HFFc6 (cell line): ENCODE measurements at places on chromosomes 1 and 21.

- H3K36me3 ChIP-seq: no peaks in the 10 kb centered on the region
- no peak overlapping the region for H3K4me3 ChIP-seq
- H3K27me3 ChIP-seq: peaks cover 2% of the 10 kb centered on the region
- H3K4me1 ChIP-seq: peaks cover 23% of the 10 kb centered on the region
- DNase-seq: no peak
Observed at GRCh38 chr1:32767156-32767555, 50.0 kb downstream of the YARS1 start.

GRCh38 chr1:206575165-206575893 lies 36.9 kb downstream of the EIF2D start:
- H3K4me1 ChIP-seq: peaks cover 31% of the 10 kb centered on the region
- no peak overlapping the region for H3K4me3 ChIP-seq
- DNase-seq: peak; percentile 53

DNA sequence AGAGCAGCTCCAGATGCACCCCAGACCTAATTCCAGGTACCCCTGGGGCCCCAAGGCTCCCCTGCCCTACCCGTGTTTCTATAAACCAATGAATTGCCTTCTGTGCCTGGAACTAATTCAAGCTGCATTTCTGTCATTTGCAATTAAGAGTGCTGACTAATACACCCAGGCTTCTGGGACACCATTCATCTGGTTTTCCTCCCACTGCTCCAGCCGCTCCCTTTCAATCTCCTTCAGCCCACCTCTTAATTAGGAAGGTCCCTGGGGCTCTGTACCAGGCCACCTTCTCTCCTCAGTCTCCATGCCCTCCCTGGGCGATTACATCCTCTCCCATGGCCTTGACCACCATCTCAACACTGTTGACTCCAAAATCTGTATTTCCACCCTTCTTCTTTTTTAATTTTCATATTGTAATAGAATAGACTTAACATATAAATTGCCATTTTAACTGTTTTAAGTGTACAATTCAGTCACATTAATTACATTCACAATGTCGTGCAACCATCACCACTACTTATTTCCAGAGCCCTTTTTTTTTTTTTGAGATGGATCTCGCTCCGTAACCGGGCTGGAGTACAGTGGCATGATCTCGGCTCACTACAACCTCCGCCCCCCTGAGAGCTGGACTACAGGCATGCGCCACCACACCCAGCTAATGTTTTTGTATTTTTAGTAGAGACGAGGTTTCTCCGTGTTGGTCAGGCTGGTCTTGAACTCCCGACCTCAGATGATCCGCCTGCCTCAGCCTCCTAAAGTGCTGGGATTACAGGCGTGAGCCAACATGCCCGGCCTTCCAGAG lies 9.2 kb upstream of the GJB3 start:
- no peak overlapping the region for H3K4me3 ChIP-seq
- DNase-seq: no peak
- no peak overlapping the region for H3K27ac ChIP-seq
- no peaks in the 10 kb centered on the region for H3K36me3 ChIP-seq

DNA sequence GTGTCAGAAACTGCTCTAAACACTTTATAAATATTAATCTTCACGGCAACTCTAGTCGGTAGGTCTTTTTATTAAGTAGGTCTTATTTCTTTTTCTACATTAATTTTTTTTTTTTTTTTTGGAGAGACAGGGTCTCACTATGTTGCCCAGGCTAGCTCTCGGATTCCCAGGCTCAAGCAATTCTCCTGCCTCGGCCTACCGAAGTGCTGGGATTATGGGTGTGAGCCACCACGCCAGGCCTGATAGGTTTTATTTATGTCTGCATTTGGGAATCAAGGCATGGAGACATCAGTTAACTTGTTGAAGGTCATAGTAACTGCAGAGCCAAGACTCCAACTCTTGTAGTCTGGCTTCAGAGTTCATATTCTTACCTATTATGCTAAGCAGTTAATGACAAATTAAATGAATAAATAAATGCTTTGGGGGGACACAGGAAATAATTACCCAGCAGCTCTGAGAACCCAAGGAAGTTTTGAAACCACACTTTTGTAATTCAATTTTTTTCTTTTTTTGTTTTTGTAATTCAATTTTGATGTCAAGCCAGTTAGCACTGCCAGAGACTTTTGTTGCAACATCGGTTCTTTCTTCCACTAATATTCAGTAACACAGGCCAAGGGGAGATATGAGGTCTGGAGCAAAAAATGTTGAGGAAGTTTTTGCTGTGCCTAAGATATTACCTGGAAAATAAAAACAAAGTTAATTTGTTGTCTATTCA lies 9.4 kb upstream of the UAP1 start:
- H3K27ac ChIP-seq: no peak overlapping the region
- DNase-seq: no peak
- H3K36me3 ChIP-seq: no peaks in the 10 kb centered on the region

DNA sequence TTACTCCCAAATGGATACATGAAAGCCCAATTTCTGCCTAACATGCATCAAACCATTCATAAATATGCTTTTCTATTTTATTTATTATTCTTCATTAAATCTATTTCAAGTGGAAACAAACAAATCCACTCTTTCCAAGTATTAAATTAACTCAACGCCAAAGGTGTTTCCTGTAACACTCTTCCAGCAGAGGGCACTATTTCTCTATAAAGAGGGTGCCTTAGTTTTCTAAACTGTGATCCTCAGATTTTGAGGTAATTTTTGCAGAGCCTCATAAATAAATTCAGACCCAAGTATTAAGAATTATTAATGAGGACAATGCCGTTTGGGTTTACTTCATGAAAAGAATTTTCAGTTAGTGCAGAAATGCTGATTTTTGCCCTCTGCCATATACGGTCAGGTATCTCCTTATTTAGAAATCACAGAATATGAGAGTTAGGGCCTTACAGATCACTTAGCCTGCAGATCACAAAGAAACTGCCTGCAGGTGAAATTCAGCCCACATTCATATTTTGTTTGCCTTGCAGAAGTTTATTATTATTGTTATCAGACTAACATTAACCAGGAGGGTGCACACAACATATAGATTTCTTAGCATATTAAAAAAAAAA lies 40.1 kb upstream of the MYSM1 start:
- no peaks in the 10 kb centered on the region for H3K27me3 ChIP-seq
- no peak overlapping the region for H3K27ac ChIP-seq
- no peak overlapping the region for H3K4me3 ChIP-seq
- peak; percentile 73 for DNase-seq
- H3K36me3 ChIP-seq: no peaks in the 10 kb centered on the region; the same call in 1 of the 2 replicates
- H3K4me1 ChIP-seq: peaks cover 32% of the 10 kb centered on the region

DNA sequence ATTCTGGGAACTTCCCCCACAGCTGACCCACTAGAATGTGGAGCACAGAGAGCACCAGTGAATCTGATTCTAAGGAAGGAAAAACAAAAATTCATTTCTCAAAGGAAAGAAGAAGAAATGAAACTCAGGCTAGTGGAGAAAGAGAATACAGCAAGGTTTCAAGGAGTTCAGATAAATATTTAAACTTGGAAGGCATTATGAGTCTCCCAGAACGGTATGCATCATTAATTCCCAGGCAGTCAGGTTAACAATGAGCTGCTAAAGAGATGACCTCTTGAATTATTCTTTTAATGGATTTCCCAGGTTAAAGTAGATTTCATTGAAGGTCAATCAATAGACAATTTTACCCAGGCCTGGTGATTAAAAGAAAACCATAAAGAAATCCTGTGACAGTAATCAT lies 103.6 kb upstream of the KAZN start:
- H3K27ac ChIP-seq: no peak overlapping the region
- H3K36me3 ChIP-seq: no peaks in the 10 kb centered on the region
- no peak for DNase-seq
- no peak overlapping the region for H3K4me3 ChIP-seq

DNA sequence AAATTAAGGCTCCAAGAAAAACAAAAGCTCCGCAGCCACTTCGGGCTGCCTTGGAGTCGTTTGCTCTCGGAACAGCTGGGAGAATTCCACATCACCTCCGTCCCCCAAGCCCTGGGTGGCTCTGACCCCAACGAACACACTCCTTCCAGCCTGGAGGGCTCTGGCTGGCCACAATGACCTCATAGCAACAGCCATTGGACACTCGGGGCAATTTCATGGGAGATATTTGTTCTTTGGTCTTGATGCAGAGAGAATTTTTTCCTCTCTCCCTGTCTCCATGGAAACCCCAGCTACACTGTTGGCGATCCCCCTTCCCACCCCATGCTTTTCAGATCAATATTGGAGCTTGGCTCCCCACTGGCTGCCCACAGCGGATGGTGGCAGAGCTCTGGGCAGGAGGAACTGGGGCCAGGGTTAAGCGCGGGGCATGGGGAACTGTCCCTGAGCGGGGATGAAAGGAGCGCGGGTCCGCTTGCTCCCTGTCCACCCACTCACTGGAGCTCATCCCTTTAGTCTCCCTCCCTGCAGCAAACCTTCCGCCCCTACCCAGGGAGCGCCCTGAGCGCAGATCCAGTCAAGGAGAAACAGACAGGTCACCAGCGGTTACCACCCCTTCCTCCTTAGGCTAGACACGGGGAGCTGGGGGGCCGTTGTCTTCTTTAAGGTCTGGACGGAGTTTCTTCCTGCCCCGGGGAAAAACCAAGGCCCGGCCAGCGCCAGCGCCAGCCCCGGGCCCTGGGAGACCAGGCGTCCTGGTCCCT lies 1.2 kb downstream of the WNT4 start:
- H3K36me3 ChIP-seq: no peaks in the 10 kb centered on the region
- H3K27ac ChIP-seq: no peak overlapping the region
- DNase-seq: no peak
- H3K27me3 ChIP-seq: peaks cover 37% of the 10 kb centered on the region
- H3K4me3 ChIP-seq: no peak overlapping the region; the same call in 1 of the 2 replicates

DNA sequence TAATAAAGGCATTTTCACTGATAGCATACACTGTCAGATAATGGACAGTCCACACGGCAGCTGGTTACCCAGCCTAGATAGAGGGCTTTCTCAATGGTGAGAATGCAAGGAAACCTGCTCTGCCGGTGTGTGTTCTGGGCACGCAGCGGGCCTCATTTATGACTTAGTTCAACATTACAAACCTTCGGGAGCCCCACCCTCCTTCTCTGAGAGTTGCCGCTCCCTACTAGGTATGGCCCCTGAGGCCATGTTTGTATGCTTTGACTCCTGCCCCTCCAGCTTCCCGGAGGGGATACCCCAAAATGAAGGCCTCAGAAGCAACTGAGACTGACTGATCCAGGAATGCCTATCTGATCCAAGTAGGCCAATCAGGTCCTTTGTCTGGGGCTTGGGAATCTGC lies 17.2 kb upstream of the FABP3 start:
- peaks cover 17% of the 10 kb centered on the region for H3K4me1 ChIP-seq
- no peak for DNase-seq
- peaks cover 7% of the 10 kb centered on the region for H3K27me3 ChIP-seq
- H3K36me3 ChIP-seq: no peaks in the 10 kb centered on the region

DNA sequence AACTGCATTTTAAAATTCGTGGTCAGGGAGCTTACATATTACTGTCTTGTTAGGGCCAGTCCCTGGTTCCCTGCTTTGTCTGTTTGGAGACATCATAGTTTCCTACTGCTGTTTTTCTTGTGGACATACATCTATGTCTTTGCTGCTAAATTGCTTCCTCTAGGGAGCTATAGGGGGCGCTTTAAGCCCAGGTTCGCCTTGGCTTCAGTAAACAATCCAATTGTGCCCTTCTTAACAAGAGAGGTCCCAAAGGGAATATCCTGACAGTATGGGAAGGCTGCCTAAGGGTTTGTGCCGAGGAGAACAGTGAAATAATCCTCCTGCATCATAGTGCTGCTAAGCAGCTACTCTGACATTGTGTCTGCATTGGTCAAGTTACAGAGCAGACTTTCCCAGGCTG lies 112.5 kb downstream of the USH2A start:
- no peaks in the 10 kb centered on the region for H3K36me3 ChIP-seq
- H3K4me3 ChIP-seq: no peak overlapping the region
- peaks cover 1% of the 10 kb centered on the region; the same call in 1 of the 2 replicates for H3K27me3 ChIP-seq
- H3K4me1 ChIP-seq: peaks cover 36% of the 10 kb centered on the region
- no peak overlapping the region for H3K27ac ChIP-seq

DNA sequence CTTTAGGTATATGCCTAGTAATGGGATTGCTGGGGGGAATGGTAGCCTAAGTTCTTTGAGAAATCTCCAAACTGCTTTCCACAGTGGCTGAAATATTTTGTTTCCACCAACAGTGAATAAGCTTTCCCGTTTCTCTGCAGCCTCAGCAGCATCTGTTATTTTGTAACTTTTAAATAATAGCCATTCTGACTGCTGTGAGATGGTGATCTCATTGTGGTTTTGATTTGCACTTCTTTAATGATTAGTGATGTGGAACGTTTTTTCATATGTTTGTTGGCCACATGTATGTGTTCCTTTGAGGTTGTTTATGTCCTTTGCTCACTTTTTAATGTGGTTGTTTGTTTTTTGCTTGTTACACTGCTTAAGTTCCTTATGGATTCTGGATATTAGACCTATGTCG lies 237.4 kb downstream of the CENPF start:
- no peak overlapping the region for H3K4me3 ChIP-seq
- DNase-seq: no peak
- H3K27ac ChIP-seq: no peak overlapping the region; the same call in 1 of the 2 replicates
- peaks cover 18% of the 10 kb centered on the region for H3K36me3 ChIP-seq
- H3K27me3 ChIP-seq: peaks cover 1% of the 10 kb centered on the region
- H3K4me1 ChIP-seq: peaks cover 99% of the 10 kb centered on the region

DNA sequence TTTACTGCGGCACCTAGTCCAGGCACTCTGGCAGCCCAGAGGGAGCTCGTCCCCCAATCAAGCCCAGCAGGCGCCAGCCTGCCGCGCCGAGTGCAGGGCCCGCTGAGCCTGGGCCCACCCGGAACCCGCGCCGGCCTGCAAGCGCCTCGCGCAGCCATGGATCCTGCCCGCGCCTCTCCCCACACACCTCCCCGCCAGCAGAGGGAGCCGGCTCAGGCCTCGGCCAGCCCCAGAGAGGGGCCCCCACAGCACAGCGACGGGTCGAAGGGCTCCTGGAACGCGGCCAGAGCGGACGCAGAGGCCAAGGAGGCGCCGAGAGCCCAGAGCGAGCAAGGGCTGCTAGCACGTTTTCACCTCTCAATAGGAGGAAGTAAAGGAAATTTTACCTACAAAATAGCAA lies 767.0 kb downstream of the MRPL39 start:
- H3K4me1 ChIP-seq: no peaks in the 10 kb centered on the region
- no peak overlapping the region for H3K27ac ChIP-seq
- H3K36me3 ChIP-seq: no peaks in the 10 kb centered on the region
- no peak overlapping the region for H3K4me3 ChIP-seq
- no peaks in the 10 kb centered on the region for H3K27me3 ChIP-seq

DNA sequence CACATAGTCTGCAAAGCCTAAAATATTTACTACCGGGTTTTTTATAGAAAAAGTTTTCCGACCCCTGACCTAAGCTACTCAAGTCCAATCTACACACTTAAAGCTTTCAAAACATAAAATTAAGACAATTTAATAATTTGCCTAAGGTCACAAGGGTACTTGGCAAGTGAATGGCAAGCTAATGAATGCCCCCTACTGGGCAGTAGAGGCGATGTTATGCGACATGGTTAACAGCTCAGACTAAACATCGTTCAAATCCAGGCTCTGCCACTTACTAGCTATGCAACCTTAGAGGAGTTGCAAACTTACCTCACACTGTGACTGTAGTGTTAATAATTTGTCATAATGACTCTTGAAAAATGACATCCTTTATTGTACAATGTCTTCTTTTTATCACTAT lies 317.2 kb upstream of the NFIA start:
- H3K27me3 ChIP-seq: no peaks in the 10 kb centered on the region
- H3K27ac ChIP-seq: no peak overlapping the region
- H3K4me1 ChIP-seq: no peaks in the 10 kb centered on the region
- no peak for DNase-seq

GRCh38 chr1:32393832-32394140 lies 455 bp downstream of the BSDC1 start:
- H3K4me3 ChIP-seq: peak overlapping the region; percentile 97
- peaks cover 24% of the 10 kb centered on the region for H3K4me1 ChIP-seq
- peak overlapping the region; percentile 97 for H3K27ac ChIP-seq
- H3K36me3 ChIP-seq: peaks cover 12% of the 10 kb centered on the region; the same call in 1 of the 2 replicates

- H3K27me3 ChIP-seq: peaks cover 2% of the 10 kb centered on the region
- H3K4me3 ChIP-seq: no peak overlapping the region
- no peak overlapping the region for H3K27ac ChIP-seq
- H3K36me3 ChIP-seq: peaks cover 11% of the 10 kb centered on the region
- DNase-seq: no peak
- H3K4me1 ChIP-seq: peaks cover 43% of the 10 kb centered on the region
Observed at GRCh38 chr1:33170351-33171274, 11.2 kb downstream of the TRIM62 start.
